ENCODE measurements at places on chromosomes 1 and 21.

DNA sequence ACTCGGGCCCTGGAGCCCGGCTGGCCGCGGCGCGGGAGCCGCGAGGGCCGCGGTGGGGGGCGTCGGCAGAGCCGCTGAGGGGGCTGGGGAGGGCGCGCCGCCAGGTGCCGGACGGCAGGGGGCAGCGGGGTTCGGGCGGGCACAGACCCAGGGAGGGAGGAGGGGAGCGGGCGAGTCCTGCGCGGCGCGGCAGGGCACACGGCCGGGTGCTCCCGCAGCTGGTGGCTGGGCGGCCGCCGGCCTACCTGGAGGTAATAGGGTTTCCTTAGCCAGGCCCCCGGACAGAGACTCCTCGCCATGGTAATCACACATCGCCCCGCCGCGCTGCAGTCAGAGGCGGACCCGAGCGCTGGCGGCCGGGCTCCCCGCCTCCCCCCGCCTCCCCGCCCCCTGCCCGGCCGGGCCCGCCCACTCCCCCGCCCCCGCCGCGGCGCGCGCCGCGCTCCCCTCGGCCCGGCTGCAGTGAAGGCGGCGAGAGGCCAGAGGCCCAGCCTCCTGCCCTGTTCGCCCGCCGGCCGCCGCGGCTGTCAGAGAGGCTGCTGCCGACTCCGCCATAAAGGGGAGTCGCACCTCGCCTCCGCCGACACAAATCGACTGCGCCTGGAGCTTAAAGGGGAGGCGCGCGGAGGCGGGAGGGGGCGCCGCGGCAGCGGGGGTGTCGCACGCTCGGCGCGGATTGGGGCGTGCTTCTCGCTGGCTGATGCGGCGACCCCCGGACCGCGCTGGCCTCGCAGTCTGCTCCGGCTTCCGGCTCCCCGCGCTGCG lies at the start of gene DIPK1A:
Gene DIPK1A, minus strand, starts transcription at position 332 of the 765 bp plus-strand sequence. Its CDS starts 33 bp downstream, at position 299.
- peak; percentile 78 for DNase-seq

GRCh38 chr1:186143481-186143880 lies 231.6 kb downstream of the TPR start:
- no peak for DNase-seq

DNA sequence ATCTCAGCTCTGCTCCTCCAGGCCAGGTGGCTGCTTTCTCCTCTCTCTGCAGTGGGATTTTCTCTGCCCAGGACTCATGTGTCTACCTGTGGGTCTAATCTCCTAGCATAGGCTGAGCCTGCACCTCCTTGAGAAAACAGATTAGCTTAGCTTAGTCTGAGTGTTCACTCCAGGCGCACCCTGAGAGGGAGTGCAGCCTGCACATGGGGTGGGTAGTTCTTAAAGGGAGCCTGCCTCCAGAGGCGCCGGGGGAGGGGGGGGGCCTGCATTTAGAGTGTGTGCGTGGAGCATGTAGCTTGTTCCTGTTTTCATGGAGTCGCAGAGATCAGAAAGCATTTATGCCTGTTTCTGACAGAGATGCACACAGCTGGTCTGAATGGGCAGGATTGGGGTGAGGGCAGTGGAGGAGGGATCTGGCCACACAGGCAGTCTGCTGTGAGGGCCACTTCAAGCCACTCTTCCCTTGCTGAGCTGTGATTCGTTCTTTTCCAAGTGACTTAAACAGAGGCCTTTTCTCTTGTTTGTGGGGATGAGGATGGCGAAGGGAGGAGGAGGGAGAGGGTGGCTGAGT lies 45.2 kb downstream of the GALNT2 start:
- no peak for DNase-seq

DNA sequence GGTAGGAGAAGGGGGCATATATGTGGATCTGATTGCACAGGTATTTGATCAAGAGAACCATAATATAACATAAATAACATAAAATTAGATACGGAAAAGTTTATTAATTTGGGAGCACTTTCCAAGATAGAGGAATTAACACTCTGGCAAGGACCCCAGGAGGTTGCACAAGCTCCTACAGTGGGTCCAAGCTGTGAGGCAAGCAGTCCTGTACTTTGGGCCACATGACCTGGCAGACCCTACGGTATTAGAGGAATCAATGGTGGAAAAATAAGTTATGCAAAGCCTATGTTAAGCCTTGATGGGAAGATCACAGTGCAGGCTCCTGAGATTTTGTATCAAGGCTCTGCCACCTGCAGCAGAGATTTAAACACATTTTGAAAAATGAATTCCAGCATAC lies 220.1 kb downstream of the COL24A1 start:
- no peak for DNase-seq

- no peak for DNase-seq
Observed at GRCh38 chr1:230377851-230378250, 48.3 kb downstream of the PGBD5 start.

GRCh38 chr21:21915816-21916215 lies 917.6 kb downstream of the NCAM2 start:
- no peak for DNase-seq

DNA sequence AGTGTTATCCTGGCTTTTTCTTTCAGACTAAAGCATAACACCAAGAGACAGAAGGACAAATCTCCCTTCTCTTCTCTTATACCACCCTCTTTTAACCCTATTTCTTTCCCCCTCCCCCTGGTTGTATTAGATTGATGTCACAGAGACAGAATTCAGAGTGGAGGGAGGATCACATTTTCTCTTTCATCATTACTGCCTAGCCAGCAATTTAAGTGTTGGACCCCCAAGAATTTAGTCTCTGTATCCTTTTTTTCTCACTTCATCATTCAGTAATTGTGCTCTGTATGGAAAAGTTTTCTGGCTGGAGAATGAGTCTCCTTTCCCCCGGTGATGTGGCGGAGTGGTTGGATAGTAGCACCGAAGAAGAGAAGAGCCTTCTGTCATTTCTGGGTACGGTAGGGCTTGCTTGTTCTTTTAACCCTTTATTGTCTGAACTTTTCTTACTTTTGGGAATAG lies 124.8 kb downstream of the CLEC20A start:
- DNase-seq = no peak

DNA sequence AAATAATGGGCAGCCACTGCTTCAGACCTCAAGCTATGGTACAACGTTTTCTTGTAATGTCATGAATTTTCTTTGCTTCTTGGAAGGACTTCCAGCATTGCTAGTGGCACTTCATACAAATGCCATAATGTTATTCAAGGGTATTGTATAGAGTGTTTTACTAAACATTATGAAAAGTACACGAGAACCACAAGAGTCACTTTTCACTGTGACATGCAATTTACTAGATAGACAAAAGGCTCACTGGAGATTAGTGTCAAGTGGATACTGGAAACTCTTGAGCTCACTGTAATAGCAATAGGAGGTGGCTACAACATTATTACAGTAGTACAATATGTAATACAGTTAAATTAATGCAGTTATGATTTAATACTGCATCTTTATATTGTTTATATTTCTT lies 5.3 kb upstream of the OLFM3 start:
- no peak for DNase-seq
